Left lung (tissue), 14 donors: ENCODE measurements at places on chromosomes 4 and X.

GRCh38 chr4:3402491-3403347 lies 39.0 kb upstream of the HGFAC start:
- DNase-seq, result no peak

DNA sequence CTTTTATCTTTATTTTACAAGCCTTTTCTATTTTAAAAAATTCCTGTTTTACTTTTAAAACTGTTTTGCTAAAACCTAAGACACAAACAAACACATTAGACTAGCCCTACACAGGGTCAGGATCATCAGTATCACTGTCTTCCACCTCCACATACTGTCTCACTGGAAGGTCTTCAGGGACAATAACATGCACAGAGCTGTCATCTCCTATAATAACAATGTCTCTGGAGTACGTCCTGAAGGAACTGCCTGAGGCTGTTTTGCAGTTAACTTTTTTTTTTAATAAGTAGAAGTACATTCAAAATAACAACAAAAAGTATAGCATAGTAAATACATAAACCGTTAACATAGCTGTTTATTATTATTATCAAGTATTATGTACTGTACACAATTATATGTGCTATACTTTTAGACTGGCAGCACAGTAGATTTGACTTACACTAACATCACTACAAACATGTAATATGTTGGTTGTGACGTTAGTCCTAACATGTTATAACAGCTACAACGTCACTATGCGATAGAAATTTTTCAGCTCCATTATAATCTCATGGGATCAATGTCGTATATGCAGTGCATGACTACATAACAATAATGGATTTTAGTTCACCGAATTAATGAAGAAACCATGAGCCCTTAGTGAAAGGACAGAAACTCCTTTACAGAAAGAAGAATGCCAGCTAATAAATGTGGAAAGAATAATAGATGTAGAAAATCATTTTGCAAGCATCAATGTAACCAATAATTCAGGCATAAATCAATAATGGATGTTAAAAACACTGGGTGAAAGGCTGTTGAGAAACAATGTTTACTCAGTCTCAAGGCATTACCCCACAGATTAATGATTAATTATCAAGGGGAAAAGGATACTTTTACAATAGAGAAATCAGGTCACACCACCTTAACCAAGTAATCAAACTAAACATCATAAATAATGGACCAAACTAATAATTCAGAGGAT lies 49.2 kb downstream of the FBXW7 start:
- no peak for DNase-seq

DNA sequence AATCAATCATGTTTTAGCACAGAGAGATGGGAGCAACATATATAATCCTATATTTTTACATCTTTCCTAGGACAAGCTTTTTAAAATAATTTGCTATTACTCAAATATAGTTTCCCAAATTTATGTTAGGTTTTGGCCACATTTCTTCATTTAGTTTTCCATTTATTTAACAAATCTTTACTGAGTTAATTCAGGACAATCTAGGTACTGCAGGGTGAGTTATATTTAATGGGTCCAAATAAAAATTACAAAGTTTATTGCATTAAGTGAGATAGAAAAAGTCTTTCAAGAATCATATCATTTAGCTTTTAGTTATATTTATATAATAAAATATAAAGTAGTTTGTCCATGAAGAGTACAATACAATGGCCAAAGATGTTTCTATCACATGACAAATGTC lies 269.2 kb downstream of the EPHA5 start:
- no peak for DNase-seq

- no peak for DNase-seq
Measured at GRCh38 chrX:42783451-42783850, 5.5 kb upstream of the PPP1R2C start.

- no peak for DNase-seq
Measured at GRCh38 chr4:139540161-139540560, 15.9 kb downstream of the SETD7 start.

GRCh38 chr4:123352240-123352945 lies 44.2 kb upstream of the SPRY1 start:
- no peak for DNase-seq

GRCh38 chr4:159142241-159142640 lies 39.4 kb downstream of the RAPGEF2 start:
- no peak for DNase-seq
